ENCODE measurements at places on chromosomes 11 and 22. TPM values are rescaled to one million over a fixed set of nuclear protein-coding genes. Genes with fewer than 3 reads are reported as not detected.

DNA sequence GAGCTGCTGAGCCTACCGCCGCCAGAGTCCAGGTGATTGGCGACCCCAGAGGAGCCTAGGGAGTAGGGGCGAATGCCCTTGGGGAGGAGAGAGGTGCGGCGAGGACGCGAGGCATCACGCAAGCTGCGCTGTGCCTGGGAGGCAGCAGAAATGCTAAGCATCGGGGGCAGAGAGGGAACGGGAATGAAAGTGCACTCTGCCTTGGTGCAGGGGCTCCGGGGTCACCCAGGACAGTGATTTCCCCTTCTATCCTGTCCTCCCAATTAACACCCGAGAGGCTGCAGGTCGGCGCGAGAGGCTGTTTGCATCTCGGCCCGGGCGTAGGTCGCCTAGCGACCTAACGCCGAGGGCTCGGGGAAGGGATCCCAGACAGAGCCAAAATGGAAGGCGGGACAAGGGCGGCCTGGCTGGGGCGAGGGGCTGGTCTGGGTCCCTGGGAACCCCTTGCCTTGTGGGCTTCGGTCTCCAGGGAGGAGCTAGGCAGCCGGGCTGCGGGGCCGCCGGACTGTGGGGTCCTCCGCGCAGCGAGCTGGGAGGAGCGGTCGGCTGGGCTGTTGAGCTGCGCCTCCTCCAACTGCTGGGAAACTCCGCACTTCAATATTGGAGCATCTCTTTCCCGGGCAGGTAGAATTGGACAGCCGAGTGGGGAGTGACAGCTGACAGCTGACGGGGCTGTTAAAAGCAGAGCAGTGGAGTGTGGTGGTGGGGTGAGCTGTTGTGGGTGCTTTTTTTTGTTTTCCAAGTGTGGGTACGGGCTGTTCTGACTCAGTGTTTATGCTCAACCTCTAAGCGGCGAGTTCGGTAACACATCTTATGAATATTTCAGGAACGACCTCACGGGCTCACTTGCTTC lies 657 bp downstream of the ELMOD1 start:
- H3K27ac ChIP-seq, result no peak overlapping the region
- peaks cover 43% of the 10 kb centered on the region for H3K4me1 ChIP-seq
- DNase-seq, result peak; percentile 48

DNA sequence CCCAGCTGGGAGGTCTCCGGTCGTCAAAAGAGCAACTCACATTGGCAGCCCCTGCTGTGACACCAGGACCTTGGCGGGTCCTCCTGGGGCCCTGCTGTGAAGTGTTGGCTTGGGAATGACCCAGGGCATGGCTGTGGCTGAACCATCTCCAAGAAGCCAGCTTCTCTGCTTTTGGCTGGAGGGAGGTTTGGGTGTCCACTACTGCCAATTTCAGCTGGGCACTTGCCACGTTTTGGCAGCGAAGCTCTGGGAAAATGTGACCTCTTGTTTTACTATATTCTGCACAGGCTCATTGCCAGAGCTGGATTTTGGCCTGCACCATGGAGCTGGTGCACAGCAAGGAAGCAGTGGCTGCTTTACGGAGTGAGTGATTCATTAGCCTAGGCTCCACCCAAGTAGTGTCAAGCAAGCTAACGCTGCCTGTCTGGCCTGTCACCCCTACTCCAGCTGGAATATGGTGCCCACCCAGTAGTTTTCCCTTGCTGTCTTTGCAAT lies 24.3 kb upstream of the SMCO4 start:
- H3K36me3 ChIP-seq, result no peaks in the 10 kb centered on the region
- peaks cover 11% of the 10 kb centered on the region for H3K4me1 ChIP-seq
- H3K4me3 ChIP-seq, result no peak overlapping the region
- no peak overlapping the region for H3K27ac ChIP-seq

DNA sequence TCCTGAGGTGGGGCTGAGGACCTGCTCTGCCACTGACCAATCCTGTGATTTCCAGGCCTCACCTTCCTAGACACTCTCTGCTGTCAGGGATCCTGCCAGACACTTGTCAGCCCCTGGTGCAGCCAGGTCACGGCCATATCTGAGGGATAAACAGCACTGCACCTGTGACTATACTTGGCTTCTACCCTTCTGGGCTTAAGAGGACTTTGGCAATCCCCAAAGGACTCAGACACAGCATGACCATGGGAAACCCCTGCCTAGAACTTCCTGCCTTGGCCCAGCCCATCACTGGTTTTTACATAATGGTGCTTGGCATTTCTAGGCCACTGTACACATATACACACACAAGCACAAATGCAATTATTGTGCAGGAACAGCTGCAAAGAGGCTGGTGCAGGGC lies 11.6 kb upstream of the OLFML1 start:
- H3K36me3 ChIP-seq, result no peaks in the 10 kb centered on the region
- no peak overlapping the region for H3K4me3 ChIP-seq
- DNase-seq, result no peak
- H3K27ac ChIP-seq, result no peak overlapping the region

GRCh38 chr22:37281646-37282384 lies 493 bp upstream of the CYTH4 start:
- DNase-seq, result no peak
- H3K27me3 ChIP-seq, result no peaks in the 10 kb centered on the region
- no peaks in the 10 kb centered on the region for H3K36me3 ChIP-seq
- H3K27ac ChIP-seq, result no peak overlapping the region

- no peaks in the 10 kb centered on the region for H3K27me3 ChIP-seq
- DNase-seq, result no peak
Observed at GRCh38 chr11:72775288-72776110, 18.3 kb downstream of the STARD10 start.

DNA sequence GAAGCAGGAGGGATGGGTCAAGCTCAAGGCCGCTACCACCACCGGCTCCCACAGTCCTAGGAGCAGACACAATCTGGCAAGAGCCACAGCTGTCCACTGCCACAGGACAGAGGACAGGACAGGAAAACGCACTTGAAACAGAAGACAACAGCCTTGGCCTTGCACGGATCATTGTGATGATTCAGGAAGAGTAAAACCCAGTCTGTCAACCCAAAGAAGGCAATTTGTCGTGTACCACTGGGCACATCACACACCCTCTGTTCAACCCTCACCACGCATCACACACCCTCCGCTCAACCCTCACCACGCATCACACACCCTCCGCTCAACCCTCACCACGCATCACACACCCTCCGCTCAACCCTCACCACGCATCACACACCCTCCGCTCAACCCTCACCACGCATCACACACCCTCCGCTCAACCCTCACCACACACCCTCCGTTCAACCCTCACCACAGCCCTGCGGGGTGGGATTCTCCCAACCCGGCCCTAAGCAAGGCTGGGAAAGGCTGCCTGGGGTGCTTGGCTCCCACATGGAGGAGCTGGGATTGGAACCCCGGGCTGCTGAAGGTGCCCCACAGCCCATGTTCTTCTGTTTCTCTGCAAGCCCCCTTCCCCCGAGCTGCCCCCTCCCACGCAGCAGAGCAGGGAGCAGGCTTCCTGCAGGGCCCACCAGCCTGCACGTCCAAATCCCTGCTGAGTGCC lies 11.3 kb upstream of the CDC42BPG start:
- no peaks in the 10 kb centered on the region for H3K36me3 ChIP-seq
- no peak overlapping the region for H3K4me3 ChIP-seq

Gene APOL5
- total RNA-seq, result not detected

Gene HPS4
- total RNA-seq, result 41.1 TPM

Gene CCDC15
- 2.1 TPM for total RNA-seq

Gene AIFM3
- 2.6 TPM for total RNA-seq

Gene SEPTIN3
- 24.0 TPM for total RNA-seq

Gene SERHL2
- 0.37 TPM for total RNA-seq

Gene HYLS1
- 8.0 TPM for total RNA-seq
